NCI-H524 (cell line): ENCODE measurements at places on chromosomes 7 and 10.
A peak's percentile ranks its signal among the peaks of the same experiment; 100 is the strongest.

- peak; percentile 72 for DNase-seq
Measured at GRCh38 chr10:43852149-43852548, 203.5 kb upstream of the ZNF32 start.

DNA sequence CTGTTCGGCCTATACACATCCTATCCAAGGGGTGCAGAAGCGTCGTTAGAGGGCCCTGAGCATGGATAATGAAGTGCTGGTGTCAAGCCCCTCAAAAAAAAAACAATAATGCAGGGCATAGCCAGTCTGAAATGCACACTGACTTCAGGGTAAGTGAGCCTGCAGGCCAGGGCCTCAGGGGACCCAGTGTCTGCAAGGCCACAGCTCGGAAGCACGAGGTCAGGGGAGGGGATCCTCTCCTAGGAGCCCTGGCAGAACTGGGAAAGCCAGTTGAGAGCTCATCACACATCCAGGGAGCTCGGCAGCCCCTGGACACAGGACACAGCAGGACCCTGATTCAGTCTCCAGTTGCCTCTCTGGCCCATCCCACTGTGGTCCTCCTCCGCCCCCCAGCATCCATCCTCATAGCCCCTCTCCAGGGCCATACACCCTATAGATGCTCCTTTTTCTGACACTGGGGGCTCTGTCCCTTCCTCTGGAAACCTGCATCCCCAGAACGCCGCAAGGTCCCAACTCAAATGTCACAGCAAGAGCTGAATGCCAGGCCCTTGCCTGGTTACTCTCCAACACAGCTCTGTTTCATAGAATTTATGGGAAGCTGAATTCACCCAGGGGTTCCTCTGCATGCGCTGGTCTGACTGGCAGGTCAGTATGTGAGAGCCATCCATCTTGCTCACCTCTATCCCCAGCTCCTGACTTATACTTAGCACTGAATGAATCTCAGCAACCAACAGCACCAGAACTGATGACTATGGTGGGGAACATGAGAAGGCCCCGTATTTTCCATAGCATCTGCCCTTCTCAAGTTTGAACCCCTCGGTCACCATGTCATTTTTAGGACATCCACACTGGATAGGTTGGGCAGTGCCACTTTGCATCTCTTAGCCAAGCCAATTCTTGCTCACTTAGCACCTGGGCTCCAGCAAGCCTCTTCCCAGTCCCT is 717.0 kb upstream of the IGFBP3 start:
- no peak for DNase-seq

DNA sequence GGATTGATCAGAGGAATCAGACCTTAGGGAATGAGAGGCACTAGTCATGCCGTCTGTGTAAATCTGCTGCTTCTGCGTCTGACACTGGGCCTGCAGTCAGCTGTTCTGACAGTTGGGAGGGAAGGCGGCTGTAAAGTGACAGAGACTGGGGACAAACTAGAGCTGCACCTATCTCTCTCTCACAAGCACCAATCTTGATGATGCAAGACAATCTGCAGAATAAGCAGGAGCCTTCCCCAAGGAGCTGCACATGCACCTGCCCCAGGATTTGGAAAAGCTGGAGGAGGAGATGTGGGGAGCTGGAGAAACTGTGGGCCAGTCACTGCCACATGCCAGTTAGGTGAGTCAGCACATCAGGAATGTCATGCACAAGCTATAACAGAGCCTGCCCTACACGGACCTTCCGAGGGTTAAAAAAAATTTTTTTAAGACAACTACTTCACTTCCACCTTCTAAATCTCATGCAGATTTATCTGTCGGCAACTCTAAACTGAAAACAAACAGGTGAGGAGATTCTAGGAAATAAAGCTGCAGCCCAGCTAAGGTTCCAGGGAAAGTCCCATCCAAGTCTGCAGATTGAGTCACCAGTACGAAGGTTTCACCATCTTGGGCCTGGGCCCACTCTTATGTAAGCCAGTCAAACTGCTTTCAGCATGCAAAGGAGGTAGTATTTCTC is 39.2 kb downstream of the ENO4 start:
- no peak for DNase-seq

DNA sequence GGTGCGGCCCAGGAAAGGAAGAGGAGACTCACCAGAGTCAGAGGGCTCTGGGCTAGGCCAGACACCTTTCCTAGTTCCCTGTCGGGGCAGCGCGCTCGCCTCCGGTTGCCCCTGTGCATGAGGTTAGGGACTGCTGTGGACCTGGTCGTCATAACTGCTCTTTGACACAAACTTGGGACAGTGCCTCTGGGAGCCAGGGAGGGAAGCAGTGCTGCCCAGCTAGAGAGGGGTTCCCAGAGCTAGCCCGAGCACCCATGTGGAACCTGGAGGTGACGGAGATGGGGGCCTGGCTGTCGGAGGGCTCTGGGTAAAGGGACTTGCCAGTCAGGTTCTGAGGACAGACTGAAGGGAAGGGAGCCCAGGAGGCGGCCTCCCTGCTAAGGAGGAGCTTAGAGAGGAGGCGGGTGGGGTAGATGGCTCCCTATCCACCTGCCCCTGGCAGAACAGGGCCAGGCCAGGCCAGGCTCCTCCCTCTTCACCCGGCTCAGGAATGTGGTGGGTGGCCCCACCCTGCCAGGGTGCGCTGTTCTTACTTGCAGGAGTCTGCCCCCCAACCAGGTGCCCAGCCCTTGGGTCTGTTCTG is 29.7 kb downstream of the AGAP3 start:
- DNase-seq: no peak
